CD4-positive, alpha-beta memory T cell (primary cell): ENCODE measurements at places on chromosomes 2 and 18. TPM values are rescaled to one million over a fixed set of nuclear protein-coding genes. Genes with fewer than 3 reads are reported as not detected.

- no peak for DNase-seq
- H3K27me3 ChIP-seq, result no peaks in the 10 kb centered on the region
- H3K4me1 ChIP-seq, result no peaks in the 10 kb centered on the region
- H3K36me3 ChIP-seq, result no peaks in the 10 kb centered on the region
- no peak overlapping the region for H3K27ac ChIP-seq
Observed at GRCh38 chr2:175399326-175399725, 217.8 kb upstream of the ATP5MC3 start.

TMEM247 gene
- not detected for polyA plus RNA-seq

NGEF gene
- not detected for polyA plus RNA-seq

DNA sequence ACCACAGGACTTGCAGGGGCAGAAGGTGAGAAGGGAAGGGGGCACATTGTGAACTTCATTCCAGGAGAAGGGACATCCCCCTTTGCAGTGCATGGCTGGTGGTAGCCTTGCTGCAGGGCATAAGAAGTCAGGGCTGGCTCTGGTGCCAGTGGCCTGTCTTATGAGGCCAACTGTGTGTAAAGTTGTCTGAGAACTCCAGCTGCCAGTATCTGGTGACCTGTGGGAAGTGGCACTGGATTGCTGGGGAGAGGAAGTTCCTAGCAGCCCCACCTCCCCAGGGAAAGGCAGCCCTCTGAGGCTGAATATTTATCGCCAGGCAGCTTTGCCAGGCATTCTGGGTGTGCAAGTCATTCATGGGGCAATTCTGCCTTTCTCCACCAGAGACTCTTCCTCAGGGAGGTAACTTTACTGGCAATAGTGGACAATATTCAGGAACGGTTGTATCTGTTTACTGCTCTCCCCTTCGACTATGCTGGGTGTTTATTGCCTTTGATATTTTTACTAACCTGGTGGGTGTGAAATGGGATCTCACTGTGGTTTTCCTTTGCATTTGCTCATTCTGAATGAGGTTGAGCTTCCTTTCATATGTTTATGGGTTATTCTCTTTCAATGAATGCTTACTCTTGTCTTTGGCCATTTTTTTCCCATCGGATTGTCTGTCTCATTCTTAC, 12.3 kb downstream of the TRPM8 start:
- no peaks in the 10 kb centered on the region for H3K4me1 ChIP-seq
- H3K36me3 ChIP-seq, result no peaks in the 10 kb centered on the region
- H3K27me3 ChIP-seq, result no peaks in the 10 kb centered on the region
- H3K4me3 ChIP-seq, result no peak overlapping the region
- H3K27ac ChIP-seq, result no peak overlapping the region

- H3K4me3 ChIP-seq, result no peak overlapping the region
- H3K27ac ChIP-seq, result no peak overlapping the region
- peaks cover 3% of the 10 kb centered on the region for H3K36me3 ChIP-seq
- no peaks in the 10 kb centered on the region for H3K27me3 ChIP-seq
- no peak for DNase-seq
- peaks cover 6% of the 10 kb centered on the region for H3K4me1 ChIP-seq
Observed at GRCh38 chr2:191696001-191696400, 18.1 kb downstream of the NABP1 start.

ACMSD gene
- not detected for polyA plus RNA-seq

DNA sequence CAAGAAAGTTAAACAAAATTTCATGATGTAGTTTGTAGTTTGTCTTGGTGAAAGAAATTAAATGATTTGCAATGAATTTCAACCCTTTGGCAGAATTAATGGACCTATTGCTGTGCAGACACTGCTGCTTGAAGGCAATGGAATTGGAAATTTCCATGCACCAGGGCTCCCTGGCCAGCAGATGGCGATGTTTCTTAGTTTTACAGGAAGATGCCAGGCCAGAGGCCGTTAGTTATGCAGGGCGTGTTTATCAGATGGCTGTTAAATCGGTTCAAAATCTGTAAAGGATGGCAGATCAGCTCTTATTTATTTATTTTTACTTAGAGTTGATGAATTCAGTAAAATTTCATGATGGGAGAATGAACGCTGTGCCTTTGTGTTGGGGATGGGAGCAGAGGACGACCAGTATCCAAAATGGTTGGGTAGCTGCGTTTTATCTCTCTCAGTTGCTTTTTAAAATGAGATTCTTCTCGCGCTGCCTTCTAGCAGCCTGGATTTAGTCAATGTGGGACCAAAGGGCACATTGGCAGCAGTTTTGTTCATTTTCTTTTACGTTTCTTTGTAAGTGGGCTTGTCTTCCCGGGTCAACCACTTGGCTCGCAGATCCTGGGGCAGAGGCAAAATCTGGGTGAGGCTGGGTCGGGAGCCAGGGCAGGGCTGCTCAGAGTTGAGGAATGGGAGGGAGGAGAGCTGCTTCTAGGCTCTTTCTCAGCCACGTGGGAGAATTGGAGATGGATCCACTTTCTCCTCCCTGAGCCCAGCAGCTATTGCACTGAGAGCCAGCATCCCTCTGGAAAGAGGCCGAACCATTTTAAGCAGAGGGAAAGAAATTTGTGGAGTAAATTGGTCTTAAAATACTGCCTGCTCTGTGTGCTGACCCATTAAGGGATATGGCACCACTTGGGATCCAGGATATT, 344.0 kb downstream of the PIK3C3 start:
- DNase-seq, result peak; percentile 33
- no peaks in the 10 kb centered on the region for H3K4me1 ChIP-seq
- no peak overlapping the region for H3K4me3 ChIP-seq
- H3K27ac ChIP-seq, result no peak overlapping the region
- H3K27me3 ChIP-seq, result no peaks in the 10 kb centered on the region

DNA sequence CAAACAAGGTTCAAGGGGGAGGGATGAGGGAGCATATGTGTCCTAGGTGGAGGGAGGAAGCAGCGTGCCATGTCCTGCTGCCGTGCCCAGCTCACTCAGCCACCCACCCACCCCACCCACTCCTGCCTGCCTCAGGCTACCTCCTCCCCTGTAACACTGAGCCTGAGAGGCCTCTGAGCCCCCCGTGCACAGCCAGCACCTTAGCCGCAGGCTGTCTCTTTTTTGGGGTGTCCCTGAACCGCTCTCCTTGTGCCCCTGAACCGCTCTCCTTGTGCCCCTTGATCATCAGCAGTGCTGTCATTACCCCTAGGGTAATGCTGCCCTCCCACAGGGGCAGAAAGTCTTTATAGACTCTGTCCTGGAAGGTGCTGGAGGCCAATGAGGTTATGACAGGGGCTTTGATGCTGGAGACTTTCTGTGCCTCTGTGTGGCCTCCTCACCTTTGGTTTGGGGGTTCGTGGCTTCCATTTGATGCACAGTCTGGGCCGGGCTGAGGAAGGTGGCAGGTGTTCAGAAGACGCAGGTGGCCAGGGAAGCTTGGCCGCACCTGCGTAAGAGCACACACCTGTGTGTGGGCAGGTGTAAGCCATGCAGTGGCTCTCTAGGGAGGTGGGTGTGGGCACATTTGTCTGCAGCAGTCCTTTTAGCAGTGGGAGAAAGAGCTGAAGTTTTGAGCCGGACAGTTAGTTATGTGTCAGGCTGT, 140.0 kb downstream of the SEPTIN10 start:
- no peak overlapping the region for H3K27ac ChIP-seq
- H3K4me3 ChIP-seq, result no peak overlapping the region
- H3K4me1 ChIP-seq, result no peaks in the 10 kb centered on the region
- DNase-seq, result no peak
- H3K27me3 ChIP-seq, result no peaks in the 10 kb centered on the region

GCG gene
- not detected for polyA plus RNA-seq

GRCh38 chr18:56516789-56517188, 121.6 kb downstream of the TXNL1 start:
- no peaks in the 10 kb centered on the region for H3K27me3 ChIP-seq
- DNase-seq, result no peak
- H3K36me3 ChIP-seq, result no peaks in the 10 kb centered on the region
- H3K4me3 ChIP-seq, result no peak overlapping the region
- H3K27ac ChIP-seq, result no peak overlapping the region
- no peaks in the 10 kb centered on the region for H3K4me1 ChIP-seq

C2orf80 gene
- not detected for polyA plus RNA-seq

- no peaks in the 10 kb centered on the region for H3K36me3 ChIP-seq
- H3K27me3 ChIP-seq, result no peaks in the 10 kb centered on the region
- H3K27ac ChIP-seq, result no peak overlapping the region
- DNase-seq, result no peak
- no peaks in the 10 kb centered on the region for H3K4me1 ChIP-seq
Observed at GRCh38 chr2:41955316-41956043, 92.3 kb upstream of the PKDCC start.

DNA sequence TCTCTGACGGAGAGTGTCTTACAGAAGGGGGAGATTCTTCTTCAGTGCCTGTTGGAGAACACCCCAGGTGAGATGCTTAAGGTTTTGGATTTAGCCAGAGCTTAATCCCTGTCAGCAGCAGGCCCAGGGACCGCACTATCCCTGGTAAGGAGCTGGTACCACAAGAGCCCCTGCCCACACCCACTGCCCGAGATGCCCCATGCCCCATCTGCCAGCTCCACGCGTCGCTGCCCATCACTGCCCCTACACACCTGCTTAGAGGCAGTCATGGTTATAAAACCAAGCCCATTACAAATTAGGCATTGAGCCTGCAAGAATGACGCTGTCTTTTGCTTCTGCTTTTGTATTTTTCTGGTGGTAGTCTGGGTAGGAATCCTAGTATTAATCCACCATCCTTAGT, 21.7 kb downstream of the CEP68 start:
- no peak overlapping the region for H3K4me3 ChIP-seq
- H3K4me1 ChIP-seq, result peaks cover 4% of the 10 kb centered on the region
- H3K36me3 ChIP-seq, result peaks cover 30% of the 10 kb centered on the region

IMPACT gene
- 15.5 TPM for polyA plus RNA-seq

SP9 gene
- polyA plus RNA-seq, result not detected

- no peaks in the 10 kb centered on the region for H3K4me1 ChIP-seq
- no peak overlapping the region for H3K4me3 ChIP-seq
- DNase-seq, result no peak
- no peaks in the 10 kb centered on the region for H3K27me3 ChIP-seq
- H3K36me3 ChIP-seq, result no peaks in the 10 kb centered on the region
- no peak overlapping the region for H3K27ac ChIP-seq
Observed at GRCh38 chr2:100197631-100198153, 55.3 kb upstream of the AFF3 start.

- no peak overlapping the region for H3K27ac ChIP-seq
- H3K27me3 ChIP-seq, result no peaks in the 10 kb centered on the region
- H3K4me1 ChIP-seq, result no peaks in the 10 kb centered on the region
- no peak for DNase-seq
- H3K36me3 ChIP-seq, result no peaks in the 10 kb centered on the region
Observed at GRCh38 chr18:23169673-23170044, 34.4 kb downstream of the CABLES1 start.

REG1B gene
- not detected for polyA plus RNA-seq

CXCR2 gene
- polyA plus RNA-seq, result not detected

FOXD4L1 gene
- not detected for polyA plus RNA-seq

DNA sequence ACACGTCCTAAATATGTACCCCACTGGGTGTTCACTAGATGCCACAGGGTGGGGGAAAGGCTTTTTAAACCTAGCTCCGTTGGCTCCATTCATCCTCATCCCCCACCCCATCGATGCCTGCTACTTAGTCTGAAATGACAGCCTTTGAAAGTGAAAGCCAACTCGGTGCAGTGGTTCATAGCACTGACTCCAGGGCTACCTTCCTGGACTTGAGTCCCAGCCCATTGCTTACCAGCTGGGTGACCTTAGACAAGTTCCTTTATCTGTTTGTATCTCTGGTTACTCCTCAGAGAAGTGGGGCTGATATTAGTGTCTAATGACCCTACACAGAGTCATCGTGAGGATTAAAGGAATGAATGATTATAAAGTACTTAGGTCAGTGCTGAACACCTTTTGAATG, 24.4 kb downstream of the EHD3 start:
- DNase-seq, result no peak
- no peaks in the 10 kb centered on the region for H3K4me1 ChIP-seq
- no peaks in the 10 kb centered on the region for H3K27me3 ChIP-seq

PSTPIP2 gene
- polyA plus RNA-seq, result 19.7 TPM

DNA sequence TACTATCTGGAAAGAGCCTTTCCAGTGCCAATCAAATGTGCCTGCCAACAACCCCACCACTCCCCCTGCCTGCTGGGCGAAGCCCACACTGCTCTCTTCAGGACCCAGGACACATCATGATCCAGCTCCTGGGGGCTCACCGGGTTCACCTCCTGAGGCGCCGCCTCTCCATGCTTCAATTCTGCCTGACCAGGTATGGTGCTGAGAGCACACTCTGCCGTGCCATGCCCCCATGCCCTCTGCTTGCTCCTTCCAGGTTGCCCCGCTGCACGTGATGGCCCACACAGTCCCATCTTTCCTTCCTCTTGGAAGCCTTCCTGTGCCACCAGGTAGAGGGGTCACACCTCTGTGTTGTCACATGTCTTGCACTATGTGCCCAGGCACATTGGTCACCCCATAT, 47.5 kb downstream of the ASB18 start:
- no peaks in the 10 kb centered on the region for H3K36me3 ChIP-seq
- DNase-seq, result no peak
- H3K4me3 ChIP-seq, result no peak overlapping the region
- H3K4me1 ChIP-seq, result no peaks in the 10 kb centered on the region
- H3K27me3 ChIP-seq, result no peaks in the 10 kb centered on the region
- H3K27ac ChIP-seq, result no peak overlapping the region

GRCh38 chr2:37190290-37190689, 1.8 kb upstream of the SULT6B1 start:
- H3K27me3 ChIP-seq, result no peaks in the 10 kb centered on the region
- no peak overlapping the region for H3K4me3 ChIP-seq

DNA sequence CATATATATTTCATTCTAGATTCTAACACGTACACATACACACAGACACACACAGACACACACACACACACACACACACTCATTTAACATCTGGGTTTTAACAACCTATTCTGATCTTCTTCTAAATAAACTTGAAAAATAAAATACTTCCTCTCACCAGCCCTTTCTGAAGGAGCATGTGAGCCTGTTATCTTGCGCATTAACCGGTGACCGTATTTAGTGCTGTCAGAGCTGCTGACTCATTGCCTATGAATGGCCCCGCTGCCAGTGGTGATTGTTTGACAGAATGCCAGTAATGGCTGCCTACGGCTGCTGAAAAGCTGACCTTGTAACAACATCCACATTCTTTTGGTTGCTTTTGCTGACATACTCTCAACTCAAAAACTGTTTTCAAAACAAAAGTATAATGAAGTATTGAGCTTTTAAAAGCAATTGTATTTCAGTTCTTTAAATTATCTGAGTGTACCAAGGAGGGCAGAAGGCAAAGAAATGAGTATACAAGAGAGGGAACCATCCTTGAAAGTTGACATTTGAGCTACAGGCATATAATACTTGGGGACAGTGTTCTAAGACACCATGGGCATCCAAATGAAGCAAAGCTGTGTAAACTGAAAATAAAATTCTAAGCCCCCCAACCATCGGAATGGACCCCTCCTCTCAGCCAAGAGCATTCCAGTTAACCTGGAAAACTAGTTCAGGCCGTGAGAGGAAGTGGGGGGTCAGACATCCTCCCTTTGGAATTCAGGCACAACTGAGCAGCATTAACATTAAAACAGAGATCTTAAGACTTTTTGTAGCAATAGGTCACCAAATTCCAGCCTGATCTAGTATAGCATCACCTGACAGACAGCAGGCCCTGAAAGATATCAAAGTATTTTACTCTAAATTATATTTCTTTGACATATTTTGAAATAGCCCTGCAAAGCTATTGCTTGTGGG, 50.2 kb upstream of the DTNA start:
- no peak overlapping the region for H3K27ac ChIP-seq
- no peaks in the 10 kb centered on the region for H3K4me1 ChIP-seq
- H3K4me3 ChIP-seq, result no peak overlapping the region
- H3K36me3 ChIP-seq, result no peaks in the 10 kb centered on the region
